Placental pericyte (primary cell): ENCODE measurements at places on chromosomes 2 and 18. TPM values are rescaled to one million over a fixed set of nuclear protein-coding genes. Genes with fewer than 3 reads are reported as not detected.

The TWIST2 gene
- total RNA-seq = 30.4 and 66.4 TPM in 2 replicates

The MPPE1 gene
- total RNA-seq = 12.9 and 23.0 TPM in 2 replicates

The PDE11A gene
- 0.43 TPM in 1 of 2 replicates, not detected in the other for total RNA-seq

The GAL3ST2 gene
- 0.14 TPM in 1 of 2 replicates, not detected in the other for total RNA-seq

The ZSWIM2 gene
- not detected in 2 replicates for total RNA-seq

The TNS1 gene
- total RNA-seq = 48.1 and 164 TPM in 2 replicates

The RESP18 gene
- not detected in 2 replicates for total RNA-seq

The GAREM2 gene
- total RNA-seq = 1.3 TPM in 2 replicates

The TMEM214 gene
- total RNA-seq = 74.2 and 98.0 TPM in 2 replicates

The SLC9A2 gene
- total RNA-seq = not detected in 2 replicates

The TXNDC2 gene
- 0.14 and 0.22 TPM in 2 replicates for total RNA-seq

The TMEM17 gene
- total RNA-seq = 1.6 and 2.6 TPM in 2 replicates

The ADD2 gene
- total RNA-seq = 0.14 TPM in 1 of 2 replicates, not detected in the other

The HSPD1 gene
- 220 and 229 TPM in 2 replicates for total RNA-seq

The CAB39 gene
- 99.5 and 105 TPM in 2 replicates for total RNA-seq

The LRP1B gene
- under 0.01 and 0.29 TPM in 2 replicates for total RNA-seq

The NT5DC4 gene
- not detected in 2 replicates for total RNA-seq

The CTAGE1 gene
- total RNA-seq = not detected in 2 replicates

The HOXD9 gene
- total RNA-seq = 1.7 TPM in 1 of 2 replicates, not detected in the other

The SGPP2 gene
- total RNA-seq = not detected in 2 replicates

The NT5C1B gene
- not detected in 2 replicates for total RNA-seq

The ZNF804A gene
- total RNA-seq = 0.22 and 5.2 TPM in 2 replicates

The DOK6 gene
- total RNA-seq = 0.29 and 0.66 TPM in 2 replicates

The CHST9 gene
- not detected in 2 replicates for total RNA-seq

The ZNF385B gene
- total RNA-seq = not detected in 2 replicates

The BCL11A gene
- total RNA-seq = 0.88 and 1.6 TPM in 2 replicates

The CCDC74A gene
- 5.9 and 14.0 TPM in 2 replicates for total RNA-seq

The AQP12A gene
- total RNA-seq = not detected in 2 replicates

The MCM6 gene
- 2.6 and 16.9 TPM in 2 replicates for total RNA-seq

The SRD5A2 gene
- total RNA-seq = not detected in 2 replicates

The SETBP1 gene
- 0.44 and 2.0 TPM in 2 replicates for total RNA-seq

The CACNB4 gene
- under 0.01 and 0.14 TPM in 2 replicates for total RNA-seq

The BOLL gene
- total RNA-seq = not detected in 2 replicates

The MC2R gene
- not detected in 2 replicates for total RNA-seq

The DCC gene
- under 0.01 TPM in 1 of 2 replicates, not detected in the other for total RNA-seq

The CLIP4 gene
- 47.0 and 129 TPM in 2 replicates for total RNA-seq

The CAPN14 gene
- 0.14 TPM in 1 of 2 replicates, not detected in the other for total RNA-seq

The METTL5 gene
- total RNA-seq = 26.8 and 30.6 TPM in 2 replicates

The TBC1D8 gene
- total RNA-seq = 8.1 and 19.5 TPM in 2 replicates

The ATP6V1B1 gene
- total RNA-seq = 1.9 TPM in 1 of 2 replicates, not detected in the other

The UGT1A10 gene
- total RNA-seq = 0.22 TPM in 1 of 2 replicates, not detected in the other

The DCDC2C gene
- not detected in 2 replicates for total RNA-seq

The RTTN gene
- total RNA-seq = 46.6 and 47.0 TPM in 2 replicates
